ENCODE measurements at places on chromosomes 16 and 17.

DNA sequence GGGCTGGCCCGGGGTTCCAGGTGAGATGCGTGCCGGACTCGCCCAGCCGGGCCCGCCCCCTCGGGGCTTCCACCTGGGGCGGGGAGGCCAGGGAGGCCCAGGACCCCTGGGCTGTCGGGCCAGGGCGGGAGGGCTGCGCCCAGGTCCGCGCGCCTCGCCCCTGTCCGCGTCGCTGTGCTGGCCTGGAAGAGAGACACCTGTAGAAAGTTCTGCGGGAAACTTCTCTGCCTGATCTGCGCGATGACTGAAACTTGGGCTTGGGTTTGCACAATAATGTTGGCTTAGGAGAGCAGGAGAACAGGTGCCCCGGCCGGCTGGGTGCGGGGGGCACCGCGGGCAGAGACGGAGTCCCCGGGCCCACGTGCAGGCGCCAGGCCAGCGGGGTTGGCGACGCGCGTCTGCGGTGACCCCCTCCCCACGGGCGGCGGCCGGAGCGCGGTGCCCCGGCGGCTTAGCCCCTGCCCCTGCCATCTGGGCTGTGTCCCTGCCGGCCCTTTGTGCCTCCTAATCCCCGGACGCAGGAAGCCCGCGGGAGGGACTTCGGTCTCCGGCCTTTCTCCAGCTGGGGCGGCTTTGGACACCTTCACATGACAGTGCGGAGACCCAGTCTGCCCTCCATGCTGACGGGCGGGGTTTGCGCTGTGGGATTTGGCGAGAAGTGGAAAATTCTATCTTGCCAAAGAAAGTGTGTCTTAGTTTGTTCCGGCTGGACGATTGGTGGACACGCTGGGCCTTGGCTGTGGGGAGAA is 483 bp downstream of the LLGL2 start:
- DNase-seq: no peak

GRCh38 chr16:56915336-56916119 is 16.4 kb upstream of the HERPUD1 start:
- DNase-seq: no peak

GRCh38 chr16:4637501-4638166 is 13.0 kb downstream of the MGRN1 start:
- DNase-seq: no peak

GRCh38 chr17:10172778-10173177 is 25.6 kb downstream of the GAS7 start:
- DNase-seq: no peak

DNA sequence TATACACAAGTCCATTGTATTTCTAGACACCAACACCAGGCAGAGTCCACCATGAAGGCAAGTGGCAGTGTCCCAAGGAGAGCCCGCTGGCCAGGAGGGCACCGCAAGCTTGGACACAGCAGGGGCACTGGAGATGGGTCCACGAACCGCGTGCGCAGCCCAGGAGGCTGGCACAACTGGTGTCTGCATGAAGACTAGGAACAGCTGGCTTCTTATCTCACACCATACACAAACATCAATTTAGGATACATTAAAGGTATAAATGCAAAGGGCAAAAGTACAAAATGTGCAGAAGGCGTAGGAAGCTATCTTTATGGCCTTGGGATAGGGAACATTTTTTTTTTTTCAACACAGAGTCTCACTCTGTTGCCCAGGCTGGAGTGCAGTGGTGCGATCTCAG is 52.4 kb downstream of the ANKRD11 start:
- DNase-seq: no peak

- no peak for DNase-seq
These were observed 71.2 kb upstream of the LGALS9 start for GRCh38 chr17:27559506-27560481.

DNA sequence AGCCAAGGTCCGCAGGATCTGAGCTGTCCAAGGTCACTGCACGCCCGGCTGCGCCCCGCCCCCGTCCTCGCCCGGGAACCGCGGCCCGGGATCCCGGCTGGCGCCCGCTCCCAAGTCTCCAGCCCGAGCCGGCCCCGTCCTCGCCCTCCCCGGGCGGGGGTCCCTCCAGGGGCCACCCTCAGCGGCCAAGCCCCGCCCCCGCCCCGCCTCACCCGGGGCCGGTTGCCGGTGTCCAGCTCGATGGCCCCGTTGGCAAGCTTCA is 216 bp downstream of the VPS9D1 start:
- no peak for DNase-seq

- no peak for DNase-seq
These were observed 581 bp upstream of the TMEM208 start for GRCh38 chr16:67226295-67226803.

DNA sequence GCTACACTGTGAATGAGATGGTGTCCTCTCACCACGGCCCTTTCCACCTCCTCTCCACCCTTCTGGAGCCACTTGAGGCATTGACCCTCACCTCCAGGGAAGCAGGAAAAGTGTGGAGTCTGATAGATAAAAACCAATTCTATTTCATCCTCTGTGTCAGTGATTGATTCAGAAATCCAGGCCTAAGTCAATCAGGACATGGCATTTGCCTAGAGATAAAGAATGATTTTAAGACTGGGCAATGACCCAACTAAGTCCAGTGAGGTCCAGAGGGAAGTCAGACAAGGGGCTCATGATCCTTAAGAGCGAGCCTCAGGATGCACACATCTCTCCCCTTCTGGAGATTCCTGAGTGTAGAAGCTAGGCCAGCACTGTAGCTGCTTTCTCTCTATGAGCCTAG is 41.1 kb upstream of the TNRC6A start:
- no peak for DNase-seq

GRCh38 chr16:69595127-69596036 is 29.6 kb downstream of the NFAT5 start:
- no peak for DNase-seq

DNA sequence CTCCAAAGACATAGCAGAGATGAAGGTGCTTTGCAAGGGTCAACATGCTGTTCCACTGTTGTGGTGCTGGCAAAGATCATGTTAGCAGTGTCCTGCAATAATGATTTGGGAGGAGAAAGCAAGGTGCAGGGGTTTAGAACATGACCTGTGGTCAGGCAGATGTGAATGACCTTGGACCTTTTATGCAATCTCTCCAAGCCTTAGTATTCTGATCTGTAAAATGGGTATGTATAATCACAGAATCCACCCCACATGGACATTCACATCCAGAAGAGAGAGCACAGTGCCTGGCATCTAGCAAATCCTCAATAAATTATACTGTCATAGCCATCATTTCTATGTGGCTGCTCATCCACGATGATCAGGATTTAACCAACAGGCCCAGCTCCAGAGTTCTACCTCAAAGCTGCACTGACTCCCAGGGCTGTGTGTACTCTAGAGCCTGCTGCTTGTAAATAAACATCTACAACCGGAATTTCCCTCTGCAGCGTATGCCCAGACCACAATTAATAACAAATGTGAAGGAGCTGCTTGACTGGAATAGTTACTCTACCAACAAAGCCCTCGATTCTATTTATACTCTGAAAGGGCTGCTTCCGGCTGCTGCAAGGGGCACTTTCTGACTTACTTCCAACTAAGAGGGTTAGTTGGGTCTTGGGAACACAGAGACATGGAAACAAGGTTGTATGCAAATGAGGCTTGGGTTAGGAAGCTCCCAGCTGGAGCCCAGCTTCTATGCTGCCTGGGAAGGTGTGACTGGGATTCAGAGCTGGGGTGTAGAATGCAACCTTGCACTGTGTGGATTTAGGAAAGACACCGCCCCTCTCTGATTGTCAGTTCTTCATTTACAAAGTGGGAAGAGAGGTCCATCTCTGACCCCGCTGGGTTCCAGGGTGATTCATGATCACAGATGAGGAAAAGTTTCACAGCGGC is 265.2 kb downstream of the XYLT1 start:
- DNase-seq: no peak

GRCh38 chr17:48472411-48473281 is 42.6 kb upstream of the SKAP1 start:
- DNase-seq: no peak

- no peak for DNase-seq
These were observed 38.9 kb downstream of the MRTFB start for GRCh38 chr16:14109782-14110727.

GRCh38 chr16:85698935-85699558 is 10.3 kb upstream of the GINS2 start:
- no peak for DNase-seq

GRCh38 chr16:50526796-50527195 is 21.4 kb upstream of the NKD1 start:
- DNase-seq: no peak

- DNase-seq: peak; percentile 42
These were observed 802 bp downstream of the SETD6 start for GRCh38 chr16:58515871-58516767.

DNA sequence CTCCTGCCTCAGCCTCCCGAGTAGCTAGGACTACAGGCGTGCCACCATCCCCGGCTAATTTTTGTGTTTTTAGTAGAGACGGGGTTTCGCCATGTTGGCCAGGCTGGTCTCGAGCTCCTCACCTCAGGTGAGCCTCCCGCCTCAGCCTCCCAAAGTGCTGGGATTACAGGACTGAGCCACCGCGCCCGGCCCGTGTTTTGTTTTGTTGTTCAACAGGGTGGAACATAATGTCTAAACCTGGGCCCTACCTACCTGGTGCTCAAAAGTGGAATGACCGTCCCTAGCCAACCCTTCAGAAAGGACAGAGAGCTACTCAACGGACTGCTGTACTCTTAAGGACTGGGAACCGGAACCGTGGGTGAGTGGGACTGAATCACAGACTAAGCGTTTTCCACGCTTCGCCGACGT is 772 bp upstream of the KIF22 start:
- DNase-seq: no peak

DNA sequence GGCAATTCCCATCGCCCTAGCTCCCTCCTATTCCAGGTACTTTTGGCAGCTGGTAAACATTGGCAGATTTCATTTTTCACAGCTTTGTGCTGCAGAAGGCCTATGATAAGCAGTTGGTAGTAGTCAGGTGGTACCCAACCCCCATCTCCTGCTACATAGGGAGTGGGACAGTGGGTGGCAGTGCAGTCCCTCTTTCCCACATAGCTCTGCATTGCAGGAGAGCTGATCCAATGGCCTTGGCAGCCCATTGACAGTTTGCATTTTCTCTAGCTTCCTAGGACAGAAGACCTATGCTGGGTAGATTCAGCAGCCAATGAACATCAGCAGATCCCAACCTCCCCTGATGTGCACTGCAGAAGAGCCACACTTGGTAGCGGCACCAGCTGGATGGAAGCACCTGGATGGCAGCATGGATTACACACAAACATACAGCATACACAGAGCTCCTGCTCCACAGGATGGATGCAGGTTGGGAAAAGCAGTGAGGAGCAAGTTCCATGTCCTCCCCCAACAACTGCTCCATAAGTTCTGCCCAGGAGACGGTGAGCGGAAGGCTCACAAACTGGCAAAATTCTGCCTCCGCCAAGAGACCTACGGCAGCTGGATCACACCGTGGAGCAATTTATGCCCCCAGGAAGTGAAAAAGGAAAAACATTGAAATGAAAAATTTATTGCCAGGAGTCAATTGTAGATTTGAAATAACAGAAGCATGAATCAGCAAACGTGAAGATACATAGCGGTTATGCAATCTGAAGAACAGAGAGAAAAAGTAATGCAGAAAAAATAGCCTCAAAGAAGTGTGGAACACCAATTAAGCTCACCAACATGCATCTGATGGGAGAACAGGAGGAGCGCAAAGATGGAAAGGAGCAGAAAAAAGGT is 95.7 kb downstream of the CACNG1 start:
- DNase-seq: no peak

Data from activated CD4-positive, alpha-beta T cell treated with anti-CD3 and anti-CD28 coated beads, Interleukin-2, amount 50 U/mL, for 1 hour (primary cell).